ENCODE measurements at places on chromosomes 3 and 15.

DNA sequence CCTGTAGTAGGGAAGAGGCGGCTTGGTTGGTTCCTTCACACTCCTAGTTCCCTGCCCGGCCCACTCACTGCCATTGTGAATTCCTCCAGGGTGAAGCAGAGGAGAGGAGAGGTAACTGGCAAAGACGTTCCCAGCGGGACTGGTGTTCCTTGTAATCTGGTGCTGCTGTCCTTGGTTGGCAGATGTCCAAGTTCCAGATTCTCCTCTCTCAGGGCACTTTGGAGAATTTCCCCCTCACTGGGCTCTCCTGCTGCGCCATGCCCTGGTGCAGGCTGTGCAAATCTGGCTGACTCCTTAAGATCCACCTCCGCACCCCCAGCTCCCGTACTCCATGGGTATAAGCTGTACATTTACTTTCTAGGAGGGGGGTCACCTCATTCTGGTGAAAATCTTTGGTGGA lies 37.3 kb downstream of the THSD4 start:
- no peak for DNase-seq

GRCh38 chr3:179495483-179495882 lies 44.2 kb upstream of the GNB4 start:
- DNase-seq, result no peak

- DNase-seq, result no peak
Measured at GRCh38 chr3:12230877-12231276, 58.0 kb upstream of the PPARG start.

- DNase-seq, result no peak
Measured at GRCh38 chr3:461006-461405, 264.4 kb downstream of the CHL1 start.

- DNase-seq, result no peak
Measured at GRCh38 chr3:131233900-131234668, 147.5 kb upstream of the NUDT16 start.

DNA sequence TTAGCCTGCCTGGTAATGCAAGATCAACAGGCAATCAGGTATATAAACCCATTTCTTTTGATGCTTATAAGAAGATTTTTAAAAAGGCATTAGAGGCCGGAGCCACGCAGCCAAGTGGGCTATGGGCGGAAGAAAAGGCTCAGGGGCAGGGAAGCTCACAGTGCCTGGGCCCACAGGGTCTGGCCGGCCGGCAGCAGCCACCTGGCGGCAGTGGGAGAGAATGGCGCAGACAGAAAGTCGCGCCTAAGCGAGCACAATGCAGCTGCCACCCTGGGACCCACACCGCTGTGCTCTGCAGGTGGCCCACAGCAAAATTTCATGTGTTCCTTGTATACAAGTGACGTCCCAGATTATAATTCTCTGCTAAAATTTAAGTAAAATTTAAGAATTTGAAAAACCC lies 448.6 kb upstream of the RASGRP1 start:
- no peak for DNase-seq

DNA sequence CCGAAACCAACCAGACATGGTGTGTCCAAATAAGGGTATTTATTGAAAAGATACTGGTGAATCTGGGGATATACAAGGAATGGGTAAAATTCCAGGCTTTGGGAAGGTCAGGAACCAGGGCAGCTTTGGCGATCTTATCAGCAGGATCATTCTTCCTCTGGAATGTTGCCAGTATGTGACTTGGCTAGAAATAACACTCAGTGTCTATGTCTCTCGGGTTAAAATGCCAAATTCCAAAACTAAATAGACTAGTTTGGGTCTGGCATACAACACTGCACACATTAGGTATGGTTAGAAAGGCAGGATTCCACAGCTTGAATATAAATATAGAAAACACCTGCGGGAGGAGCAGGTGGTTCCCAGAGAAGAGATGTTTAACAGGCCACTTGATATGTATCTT lies 220.2 kb upstream of the CD96 start:
- DNase-seq, result no peak

DNA sequence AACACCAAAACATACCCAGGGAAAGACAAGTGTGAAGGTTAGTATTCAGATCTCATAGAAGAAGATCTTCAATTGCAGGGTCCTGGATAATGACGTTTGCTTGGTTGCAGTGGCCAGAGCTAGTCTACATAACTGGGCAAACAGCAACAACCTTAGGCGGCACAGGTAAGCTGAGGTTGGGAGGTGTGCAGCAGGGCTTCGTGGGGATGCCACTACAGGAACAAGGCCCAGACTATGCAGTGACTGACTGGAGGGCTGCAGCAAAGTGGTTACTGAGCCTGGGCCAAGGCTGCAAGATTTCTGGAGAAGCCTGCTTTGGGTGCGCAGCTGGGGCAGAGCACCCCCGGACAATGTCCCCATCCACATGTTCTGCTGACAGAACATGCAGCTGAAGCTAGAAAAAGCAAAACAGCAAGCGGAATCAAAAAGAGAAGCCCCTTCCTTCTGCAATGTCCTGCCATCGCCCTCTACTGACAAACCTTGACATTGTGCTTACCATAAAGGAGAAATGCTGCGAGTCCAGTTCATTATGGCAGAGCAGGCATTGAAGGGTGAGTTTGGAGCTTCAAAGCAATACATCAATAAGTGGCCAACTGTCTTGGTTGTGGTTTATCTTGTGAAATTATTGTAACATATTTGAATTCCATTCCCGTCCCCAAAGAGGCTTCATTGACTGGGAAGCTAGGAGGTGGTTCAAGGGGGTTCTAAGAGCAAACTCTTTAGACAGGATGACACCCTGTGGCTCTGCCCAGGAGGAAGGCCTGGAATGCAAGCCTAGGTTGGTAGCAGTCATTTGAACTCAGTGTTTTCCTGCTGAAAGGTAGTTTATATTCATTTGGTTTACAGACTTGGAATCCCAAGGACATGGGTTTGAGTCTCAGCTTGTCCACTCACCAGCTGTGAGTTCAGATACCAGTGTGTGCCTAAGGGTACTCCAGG lies 217.0 kb downstream of the PDCD6IP start:
- DNase-seq, result no peak

- peak; percentile 61 for DNase-seq
Measured at GRCh38 chr3:158717576-158717975, 14.7 kb downstream of the RARRES1 start.

DNA sequence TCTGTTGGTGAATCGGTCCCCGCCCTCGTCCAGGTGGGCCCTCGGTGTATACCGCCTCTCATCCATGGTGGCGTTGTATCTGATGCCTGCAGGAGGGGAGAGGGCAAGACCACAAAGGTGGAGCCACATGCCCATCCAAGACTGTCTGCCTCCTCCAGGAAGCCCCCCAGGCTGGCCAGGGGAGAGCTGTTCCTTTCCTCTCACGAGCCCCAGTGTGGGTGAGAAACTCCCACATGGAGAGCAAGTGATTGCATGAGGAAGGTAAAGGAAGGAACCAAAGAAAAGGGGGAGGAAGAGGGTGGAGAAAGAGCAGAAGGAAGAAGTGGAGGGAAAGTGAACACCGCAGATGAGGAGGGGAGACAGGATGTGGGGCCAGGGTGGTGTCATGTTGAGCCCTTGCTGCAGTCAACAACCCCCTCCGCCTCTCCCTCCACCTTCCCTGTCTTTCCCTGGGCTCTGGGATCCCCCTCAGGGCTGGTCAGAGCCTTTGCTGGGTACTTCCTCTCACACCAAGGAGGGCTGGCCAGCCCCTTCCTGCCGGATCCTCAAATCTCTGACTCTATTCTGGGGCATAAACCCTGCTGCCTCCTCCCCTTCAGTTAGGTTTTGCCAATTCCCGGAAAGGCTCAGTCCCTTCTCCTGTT lies 49.3 kb downstream of the FEM1B start:
- DNase-seq, result no peak

GRCh38 chr3:82556113-82556512 lies 794.7 kb upstream of the GBE1 start:
- no peak for DNase-seq

DNA sequence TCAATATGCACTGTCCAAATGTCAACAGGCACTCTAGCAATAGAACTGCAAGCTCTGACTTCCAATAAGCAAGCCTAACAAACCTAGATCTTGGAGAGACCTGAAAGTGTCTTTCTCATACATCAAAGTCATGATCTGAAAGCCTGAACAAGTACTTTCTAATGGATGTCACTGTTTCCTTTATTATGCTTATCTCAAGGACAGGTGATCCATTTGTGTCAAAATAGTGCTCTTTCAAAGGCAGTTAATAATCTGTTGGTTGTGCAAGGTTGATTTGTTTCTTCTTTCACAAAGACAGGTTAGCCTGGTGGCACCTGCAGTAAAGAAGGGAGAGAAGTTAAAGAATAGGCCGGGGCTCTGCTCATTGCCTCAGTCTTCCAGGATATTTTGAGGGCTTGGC lies 146.8 kb downstream of the EPHB1 start:
- DNase-seq, result no peak

DNA sequence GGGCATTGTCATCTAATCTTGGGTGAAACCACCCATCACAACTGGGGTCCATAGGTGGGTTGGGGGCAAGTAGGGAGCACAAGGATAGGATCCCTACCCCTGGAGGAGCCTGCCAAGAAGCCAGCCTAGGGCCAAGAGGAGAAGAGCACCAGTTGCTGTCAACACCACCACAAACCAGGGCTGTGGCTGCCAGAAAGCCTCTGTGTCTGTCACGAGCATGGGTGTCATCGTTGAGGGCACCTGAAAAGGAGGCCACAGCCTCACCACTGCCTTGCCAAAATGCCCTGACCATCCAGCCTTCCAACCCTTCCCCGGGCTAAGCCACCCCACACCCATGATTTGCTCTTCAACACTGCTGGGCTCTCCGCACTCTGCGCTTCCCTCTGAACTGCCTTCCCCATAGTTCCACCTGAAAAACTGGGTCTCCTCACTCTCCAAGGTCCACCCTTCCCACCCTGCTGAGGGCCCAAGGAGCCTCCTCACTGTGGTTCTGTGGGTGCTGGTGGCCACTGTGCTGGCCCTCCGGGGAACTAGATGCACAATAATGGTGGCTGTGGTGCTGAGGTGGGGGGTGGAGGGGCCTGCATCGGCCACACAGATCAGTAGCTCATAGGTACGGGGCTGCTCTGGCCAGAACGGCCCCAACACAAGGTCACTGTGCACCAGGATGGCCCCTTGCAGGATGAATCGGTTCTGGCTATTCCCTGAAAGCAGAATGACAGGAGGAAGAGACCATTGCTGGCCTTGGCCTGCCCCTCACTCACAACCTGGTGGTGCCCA lies 6.2 kb upstream of the IP6K1 start:
- peak; percentile 56 for DNase-seq

GRCh38 chr15:80612118-80612823 lies 82.8 kb upstream of the ABHD17C start:
- DNase-seq, result peak; percentile 26

DNA sequence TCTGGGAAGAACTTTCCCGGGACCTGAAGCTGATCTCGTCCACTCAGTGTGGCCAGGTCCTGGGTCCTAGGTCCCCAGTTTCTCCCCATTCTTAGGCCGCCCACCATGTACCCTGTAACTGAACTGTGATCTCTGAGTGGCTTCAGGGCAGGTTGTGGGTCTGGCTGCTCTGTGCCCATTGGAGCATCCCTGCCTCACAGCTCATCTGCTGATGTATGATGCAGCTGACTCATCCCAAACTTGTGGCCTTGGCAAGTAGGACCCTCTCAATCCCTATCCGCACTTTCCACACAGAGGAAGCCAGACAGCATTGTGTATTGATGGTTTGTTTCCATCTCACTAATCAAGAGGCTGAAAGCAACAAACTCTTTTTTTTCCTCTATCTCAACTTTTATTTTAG lies 69.1 kb upstream of the XCR1 start:
- DNase-seq, result no peak

DNA sequence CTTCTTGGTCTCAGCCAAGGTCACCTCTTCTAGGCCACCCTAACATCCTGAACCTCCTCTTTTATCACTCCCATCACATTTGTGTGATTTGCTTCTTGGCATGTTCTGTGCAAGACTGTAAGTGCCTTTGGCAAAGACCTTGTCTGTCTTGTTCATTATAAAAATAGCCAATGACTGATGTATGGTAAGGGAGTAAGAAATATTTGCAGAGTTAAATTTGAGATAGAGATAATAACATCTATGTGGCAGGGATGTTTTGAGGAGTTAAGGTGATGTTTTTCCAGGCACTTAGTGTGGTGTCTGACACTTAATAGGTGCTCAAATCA lies 202.3 kb downstream of the CADPS start:
- DNase-seq, result no peak

- peak; percentile 99 for DNase-seq
Measured at GRCh38 chr15:34101366-34102174, at the start of the genes EMC7 and PGBD4. EMC7 (minus strand) TSS chr15:34101862; CDS start chr15:34101839, 23 bp downstream. PGBD4 (plus strand) TSS chr15:34102083; CDS start chr15:34102532, 449 bp downstream.

DNA sequence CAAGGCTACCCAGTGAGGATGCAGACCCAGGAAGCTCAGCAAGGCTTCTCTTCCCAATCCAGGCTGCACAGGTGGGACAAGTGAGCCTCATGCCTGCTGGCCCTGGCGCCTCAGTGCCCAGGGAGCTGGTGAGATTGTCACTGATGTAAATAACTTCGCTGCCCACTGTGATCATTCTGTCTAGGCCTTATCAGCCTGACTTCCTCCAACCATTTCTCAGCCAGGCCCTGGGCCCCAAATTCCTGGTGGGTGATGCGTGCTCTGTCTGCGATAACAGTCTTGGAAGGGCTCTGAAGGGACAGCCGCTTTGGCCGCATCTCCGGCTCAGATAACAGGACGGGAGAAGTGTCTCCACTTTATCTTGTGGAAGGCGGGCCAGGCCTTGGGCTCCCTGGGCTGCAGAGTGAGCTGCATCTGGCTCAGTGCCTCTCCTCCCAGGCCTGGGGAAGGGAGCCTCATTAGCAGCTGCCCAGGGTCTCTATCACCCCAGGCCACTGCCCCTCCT lies 2.2 kb upstream of the FBLN2 start:
- DNase-seq, result no peak

DNA sequence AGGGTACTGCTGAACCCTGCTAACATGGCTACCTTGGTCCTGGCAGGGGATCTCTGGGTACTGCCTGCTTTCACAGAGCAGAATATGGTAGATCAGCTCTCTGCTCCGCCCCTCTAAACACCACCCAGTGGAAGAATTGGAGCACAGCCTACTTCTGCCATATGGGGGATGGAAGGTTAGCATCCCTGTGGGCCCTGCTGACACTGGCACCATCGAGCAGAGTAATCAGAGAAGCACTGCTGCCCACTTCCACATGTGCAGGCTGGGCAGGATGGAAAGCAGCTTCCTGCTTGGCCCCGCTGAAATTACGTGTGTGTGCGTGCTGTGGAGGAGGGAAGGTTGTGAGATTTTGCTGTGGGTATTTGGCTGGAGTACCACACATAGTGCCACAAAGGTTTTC lies 24.8 kb downstream of the CCR1 start:
- DNase-seq, result no peak

GRCh38 chr15:79505956-79506355 lies 73.8 kb downstream of the MINAR1 start:
- no peak for DNase-seq

DNA sequence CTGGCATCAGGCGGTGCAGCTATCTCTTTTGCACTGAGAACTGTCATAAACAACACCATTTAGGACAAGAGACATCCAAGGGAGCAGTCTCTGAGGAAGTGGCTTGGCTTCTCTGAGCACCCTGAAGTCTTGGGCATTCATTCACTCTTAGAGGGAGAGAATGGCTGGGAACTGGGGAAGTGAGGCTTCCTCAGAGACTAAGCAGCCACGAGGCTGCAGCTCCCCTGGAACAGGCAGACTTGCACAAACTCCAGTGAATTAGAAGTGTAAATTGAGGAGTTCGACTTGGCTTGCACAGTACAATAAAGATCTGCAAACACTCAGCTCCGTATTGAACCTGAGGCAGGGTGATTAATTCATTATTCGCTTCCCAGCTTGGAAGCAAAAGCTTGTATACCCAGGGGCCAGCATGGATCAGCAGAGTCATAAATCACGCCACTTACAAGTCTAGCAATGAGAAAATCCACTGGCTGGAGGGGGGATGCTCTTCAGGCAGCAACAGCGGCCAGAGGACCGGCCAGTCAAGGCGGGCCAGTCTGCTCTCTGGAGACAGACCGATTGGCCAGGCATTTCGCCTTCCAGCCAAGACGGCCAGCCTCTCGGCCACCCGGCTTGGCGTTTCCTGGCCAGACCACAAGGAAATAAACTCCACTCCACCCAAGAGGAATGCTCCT lies 118.8 kb upstream of the ADPGK start:
- DNase-seq, result peak; percentile 88

Data from coronary artery (tissue), 2 donors.